ENCODE measurements at places on chromosomes 2 and 18.

GRCh38 chr18:57635003-57635822 lies 13.6 kb upstream of the NARS1 start:
- DNase-seq, result no peak

GRCh38 chr2:235141411-235142128 lies 189.8 kb downstream of the SH3BP4 start:
- DNase-seq, result no peak

DNA sequence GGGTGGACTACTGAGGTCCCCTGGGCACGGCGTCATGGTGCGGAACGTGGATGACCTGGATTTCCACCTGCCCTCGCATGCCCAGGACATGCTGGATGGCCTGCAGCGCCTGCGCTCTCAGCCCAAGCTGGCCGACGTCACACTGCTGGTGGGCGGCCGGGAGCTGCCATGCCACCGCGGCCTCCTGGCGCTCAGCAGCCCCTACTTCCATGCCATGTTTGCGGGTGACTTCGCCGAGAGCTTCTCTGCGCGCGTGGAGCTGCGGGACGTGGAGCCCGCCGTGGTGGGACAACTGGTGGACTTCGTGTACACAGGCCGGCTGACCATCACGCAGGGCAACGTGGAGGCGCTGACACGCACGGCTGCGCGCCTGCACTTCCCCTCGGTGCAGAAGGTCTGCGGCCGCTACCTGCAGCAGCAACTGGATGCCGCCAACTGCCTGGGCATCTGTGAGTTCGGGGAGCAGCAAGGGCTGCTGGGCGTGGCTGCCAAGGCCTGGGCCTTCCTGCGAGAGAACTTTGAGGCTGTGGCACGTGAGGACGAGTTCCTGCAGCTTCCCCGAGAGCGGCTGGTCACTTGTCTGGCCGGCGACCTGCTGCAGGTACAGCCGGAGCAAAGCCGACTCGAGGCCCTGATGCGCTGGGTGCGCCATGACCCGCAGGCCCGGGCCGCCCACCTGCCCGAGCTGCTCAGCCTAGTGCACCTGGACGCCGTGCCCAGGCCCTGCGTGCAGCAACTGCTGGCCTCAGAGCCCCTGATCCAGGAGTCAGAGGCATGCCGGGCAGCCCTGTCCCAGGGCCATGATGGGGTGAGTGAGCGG lies 2.5 kb downstream of the KLHL30 start:
- no peak for DNase-seq

- no peak for DNase-seq
Measured at GRCh38 chr2:120341977-120342376, 4.0 kb upstream of the INHBB start.

GRCh38 chr18:45850021-45850420 lies 24.5 kb downstream of the SIGLEC15 start:
- no peak for DNase-seq

- no peak for DNase-seq
Measured at GRCh38 chr2:59924346-59924745, 629.1 kb downstream of the BCL11A start.

- DNase-seq, result no peak
Measured at GRCh38 chr2:189631849-189632248, 29.4 kb upstream of the ASNSD1 start.

- no peak for DNase-seq
Measured at GRCh38 chr2:229775614-229776313, 61.4 kb upstream of the DNER start.

DNA sequence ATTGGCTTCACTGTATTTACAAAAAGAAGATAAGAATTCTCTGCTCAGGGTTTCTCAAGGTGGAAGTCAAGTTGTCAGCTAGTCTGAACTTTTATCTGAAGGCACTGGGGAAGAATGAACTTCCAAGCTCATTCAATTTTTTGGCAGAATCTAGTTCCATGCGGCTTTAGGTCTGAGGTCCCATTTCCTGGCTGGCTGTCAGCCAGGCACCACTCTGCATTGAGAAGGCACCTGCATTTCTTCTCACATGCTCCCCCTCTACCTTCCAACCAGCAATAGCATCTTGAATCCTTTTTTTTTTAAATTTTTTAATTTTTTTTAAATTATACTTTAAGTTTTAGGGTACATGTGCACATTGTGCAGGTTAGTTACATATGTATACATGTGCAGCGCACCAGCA lies 46.2 kb upstream of the RPE start:
- DNase-seq, result no peak

DNA sequence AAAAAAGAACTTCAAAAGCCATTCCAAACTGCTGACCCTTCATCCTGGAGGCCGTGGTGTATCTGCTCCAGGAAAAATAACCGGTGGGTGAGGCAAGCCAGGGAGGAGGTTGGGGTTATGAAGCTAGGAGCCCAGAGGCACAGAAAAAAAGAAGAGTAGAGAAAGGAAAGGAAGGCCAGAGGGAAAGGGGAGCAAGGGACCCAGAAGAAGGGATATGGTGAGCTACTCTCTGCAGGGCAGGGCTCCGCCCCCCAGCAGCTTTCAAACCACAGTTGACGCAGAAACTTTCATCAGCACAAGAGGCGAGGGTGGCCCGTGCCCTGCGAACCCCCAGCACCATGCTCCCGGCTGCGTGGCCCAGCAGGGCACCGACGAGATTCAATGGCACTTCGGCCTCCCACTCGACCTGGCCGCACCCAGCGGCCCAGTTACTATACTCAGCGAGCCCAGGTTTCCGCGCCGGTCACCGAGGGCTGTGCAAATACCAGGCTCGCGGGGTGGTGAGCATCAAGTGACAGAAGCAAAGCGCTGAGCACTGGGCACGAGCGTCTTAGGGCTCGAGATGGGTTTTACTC lies 665 bp downstream of the MCM6 start:
- peak; percentile 64 for DNase-seq

- no peak for DNase-seq
Measured at GRCh38 chr18:77973745-77974144, 724.1 kb downstream of the GALR1 start.

GRCh38 chr2:231726276-231726675 lies 18.0 kb downstream of the PTMA start:
- no peak for DNase-seq

DNA sequence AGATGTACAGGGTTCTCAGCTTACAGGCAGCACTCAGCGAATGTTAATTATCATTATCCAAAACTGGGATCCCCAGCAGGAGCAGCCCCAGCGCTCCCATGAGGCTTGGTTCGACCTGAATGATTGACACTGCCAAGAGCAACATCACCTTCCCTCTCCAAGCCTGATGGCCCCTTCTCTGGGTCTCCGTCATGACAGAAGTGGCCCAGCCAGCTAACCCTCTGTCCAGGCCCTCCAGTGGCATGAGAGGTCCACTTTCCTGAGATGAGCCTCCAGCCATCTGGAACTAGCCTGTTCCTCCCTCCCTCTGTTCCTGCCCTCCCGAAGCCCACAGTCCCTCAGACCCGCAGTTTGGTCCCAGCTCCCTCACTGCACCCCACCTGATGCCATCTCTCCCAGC lies 97.0 kb upstream of the RAB6C start:
- no peak for DNase-seq

- DNase-seq, result no peak
Measured at GRCh38 chr2:218214116-218214515, 2.9 kb upstream of the ARPC2 start.

- no peak for DNase-seq
Measured at GRCh38 chr2:213688133-213688532, 403.9 kb downstream of the SPAG16 start.

- no peak for DNase-seq
Measured at GRCh38 chr2:38791744-38792143, 13.7 kb downstream of the GEMIN6 start.

GRCh38 chr2:29259221-29259620 lies 144.0 kb downstream of the CLIP4 start:
- no peak for DNase-seq

DNA sequence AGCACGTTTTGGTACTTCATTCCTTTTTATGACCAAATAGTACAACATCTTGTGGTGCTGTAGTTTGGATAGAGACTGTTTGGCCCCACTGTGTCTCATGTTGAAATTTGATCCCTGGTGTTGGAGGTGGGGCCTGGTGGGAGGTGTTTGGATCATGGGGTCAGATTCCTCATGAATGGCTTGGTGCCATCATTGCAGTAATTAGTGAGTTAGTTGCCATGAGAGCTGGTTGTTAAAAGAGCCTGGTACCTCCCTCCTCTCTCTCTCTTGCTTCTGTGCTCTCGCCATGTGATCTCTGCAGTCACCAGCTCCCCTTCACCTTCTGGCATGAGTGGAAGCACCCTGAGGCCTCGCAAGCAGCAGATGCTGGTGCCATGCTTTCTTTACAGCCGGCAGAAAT lies 50.9 kb downstream of the NCAPH start:
- DNase-seq, result no peak

DNA sequence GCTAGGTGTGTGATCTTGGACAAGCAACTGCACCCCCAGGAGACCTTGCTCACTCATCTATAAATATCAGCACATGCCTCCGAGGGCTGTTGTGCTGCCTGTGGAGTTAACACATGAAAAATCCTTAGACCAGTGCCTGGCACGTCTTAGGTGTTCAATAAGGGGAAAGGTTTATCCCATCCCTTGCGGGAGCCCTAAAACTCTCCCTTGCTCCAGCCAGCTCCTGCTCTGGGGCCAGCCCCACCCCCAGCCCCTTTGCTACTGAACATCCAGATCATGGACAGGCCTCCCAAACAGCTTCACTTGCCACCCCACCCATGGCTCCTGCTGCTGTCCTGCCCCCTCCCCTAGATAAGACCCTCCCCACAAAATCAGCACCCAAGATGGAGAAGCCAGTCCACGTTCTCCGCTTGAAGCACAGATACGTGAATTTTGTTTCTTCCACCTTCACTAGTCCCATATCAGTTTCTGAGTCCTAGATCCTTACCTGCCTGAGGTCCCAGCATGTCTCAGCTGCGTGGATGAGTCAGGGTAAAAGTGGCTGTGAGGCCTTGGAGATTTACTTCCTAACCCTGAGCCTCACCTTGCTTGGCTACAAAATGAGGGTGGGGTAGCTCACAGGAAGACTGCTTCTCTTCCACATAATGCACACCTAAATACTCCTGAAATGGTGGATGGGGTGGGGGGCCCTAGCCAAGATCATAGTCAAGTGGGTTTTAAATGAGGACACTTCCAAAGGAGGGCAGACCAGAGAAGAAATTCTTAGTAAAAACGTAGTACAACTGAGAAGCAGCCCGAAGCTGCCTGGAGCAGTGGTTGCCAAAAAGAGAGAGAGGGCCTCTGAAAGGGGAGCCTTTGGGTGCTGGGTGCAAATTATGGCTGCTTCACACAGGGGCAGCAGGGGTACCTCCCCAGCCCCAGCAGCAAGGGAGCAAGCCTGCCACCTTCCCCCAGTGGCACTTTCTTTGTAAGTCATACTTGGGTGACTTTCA lies 40.4 kb downstream of the C1QL2 start:
- DNase-seq, result no peak

GRCh38 chr2:110858993-110859701 lies 126.8 kb downstream of the ACOXL start:
- DNase-seq, result no peak

GRCh38 chr2:238107525-238108422 lies 7.6 kb downstream of the ESPNL start:
- peak; percentile 78 for DNase-seq

DNA sequence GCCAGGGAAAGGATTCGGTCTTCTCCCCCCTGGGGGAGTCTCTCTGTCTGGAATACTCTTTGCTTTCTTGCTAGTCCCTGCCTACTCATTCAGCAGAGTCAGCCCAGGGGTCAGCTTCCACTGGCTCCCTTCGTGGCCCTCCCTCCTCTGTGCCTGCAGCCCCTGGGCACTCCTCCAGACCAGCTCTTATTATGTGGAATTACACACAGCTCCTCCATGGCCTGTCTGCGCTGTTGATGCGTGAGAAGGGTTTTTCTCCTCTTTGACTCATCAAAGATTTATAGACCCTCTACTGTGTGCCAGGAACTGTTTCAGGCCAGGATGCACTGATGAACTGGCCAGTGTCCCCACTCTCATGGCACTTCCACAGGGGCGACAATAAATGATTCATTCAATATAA lies 44.4 kb downstream of the ST8SIA5 start:
- DNase-seq, result no peak

- no peak for DNase-seq
Measured at GRCh38 chr2:71937396-71937795, 210.3 kb downstream of the CYP26B1 start.

GRCh38 chr2:42722320-42723190 lies 41.4 kb downstream of the OXER1 start:
- DNase-seq, result peak; percentile 70

DNA sequence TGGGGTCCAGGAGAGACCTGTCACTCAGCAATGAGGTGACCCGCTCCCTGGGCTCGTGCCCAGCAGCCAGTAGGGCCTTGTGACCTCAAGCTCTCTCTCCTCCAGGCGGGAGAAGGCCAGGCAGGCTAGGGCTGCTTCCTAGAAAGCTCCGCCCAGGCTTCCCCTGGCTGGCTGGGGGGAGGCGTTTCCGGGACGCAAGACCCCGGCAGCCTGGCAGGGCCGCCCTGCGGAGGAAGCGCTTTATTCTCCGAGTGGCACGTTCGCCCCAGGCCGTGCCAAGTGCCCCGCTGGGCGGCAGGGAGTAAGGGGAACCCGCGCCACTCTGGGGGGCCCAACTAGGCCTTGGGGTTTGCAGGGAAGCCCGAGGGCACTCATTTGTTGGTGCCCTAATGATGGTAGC lies 21.2 kb upstream of the EPAS1 start:
- DNase-seq, result no peak

DNA sequence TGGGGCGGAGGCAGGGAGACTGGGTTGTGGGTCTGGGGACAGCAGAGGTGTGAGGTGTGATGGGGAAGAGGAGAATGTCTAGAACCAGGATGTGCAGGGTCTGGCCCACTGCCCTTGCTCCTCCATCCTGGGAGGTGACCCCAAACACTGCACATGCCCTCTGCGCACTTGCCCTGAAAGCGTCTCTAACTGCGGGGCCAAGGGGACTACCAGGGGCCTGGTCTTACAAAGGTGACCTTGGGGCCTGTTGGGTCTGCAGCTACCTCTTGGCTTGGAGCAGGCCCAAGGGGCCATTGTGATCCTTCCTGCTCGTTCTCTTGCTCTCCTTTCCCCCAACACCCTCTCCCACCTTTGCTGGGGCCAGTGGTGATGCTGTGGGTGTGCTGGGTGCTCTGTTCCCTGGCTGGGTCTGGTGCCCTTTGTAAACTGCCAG lies 48.0 kb upstream of the FAHD2A start:
- no peak for DNase-seq

GRCh38 chr2:42618116-42618515 lies 49.7 kb downstream of the MTA3 start:
- no peak for DNase-seq

- no peak for DNase-seq
Measured at GRCh38 chr18:21439431-21439846, 161.1 kb downstream of the ESCO1 start.

DNA sequence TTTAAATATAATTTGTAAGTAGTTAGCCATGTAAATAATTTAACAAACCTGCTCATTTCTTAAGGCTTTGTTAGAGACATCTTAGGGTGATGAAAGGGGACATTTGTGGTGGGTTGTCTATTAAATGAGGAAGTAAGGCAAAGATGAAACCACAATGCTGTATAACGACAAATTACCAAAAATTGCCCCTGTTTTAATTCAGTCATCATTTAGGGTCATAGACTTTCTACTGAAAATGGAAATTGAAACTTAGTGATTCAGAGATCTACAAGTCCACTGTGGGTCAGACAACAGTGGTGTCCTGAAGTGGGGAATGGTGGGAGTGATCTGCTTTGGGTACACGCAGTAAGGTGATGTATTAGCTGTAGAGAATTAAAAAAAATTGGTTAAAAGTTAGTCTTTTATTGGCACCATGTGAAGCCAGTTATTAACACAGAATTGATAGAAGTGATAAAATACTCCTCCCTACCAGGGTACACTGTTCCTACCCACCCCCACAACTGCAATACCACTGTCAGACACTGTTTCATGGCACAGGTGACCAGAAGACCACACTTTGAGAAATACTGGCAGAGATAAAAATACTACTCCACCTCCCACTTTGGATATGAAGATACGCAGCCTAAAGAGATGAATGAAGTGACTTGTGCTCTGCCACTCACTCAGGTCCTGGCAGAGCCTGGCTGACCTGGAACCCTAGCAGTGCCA lies 13.4 kb downstream of the CERS6 start:
- peak; percentile 42 for DNase-seq

Measured in GM10248 (cell line).